NCI-H2107 (cell line): ENCODE measurements at places on chromosomes 3 and 15.

DNA sequence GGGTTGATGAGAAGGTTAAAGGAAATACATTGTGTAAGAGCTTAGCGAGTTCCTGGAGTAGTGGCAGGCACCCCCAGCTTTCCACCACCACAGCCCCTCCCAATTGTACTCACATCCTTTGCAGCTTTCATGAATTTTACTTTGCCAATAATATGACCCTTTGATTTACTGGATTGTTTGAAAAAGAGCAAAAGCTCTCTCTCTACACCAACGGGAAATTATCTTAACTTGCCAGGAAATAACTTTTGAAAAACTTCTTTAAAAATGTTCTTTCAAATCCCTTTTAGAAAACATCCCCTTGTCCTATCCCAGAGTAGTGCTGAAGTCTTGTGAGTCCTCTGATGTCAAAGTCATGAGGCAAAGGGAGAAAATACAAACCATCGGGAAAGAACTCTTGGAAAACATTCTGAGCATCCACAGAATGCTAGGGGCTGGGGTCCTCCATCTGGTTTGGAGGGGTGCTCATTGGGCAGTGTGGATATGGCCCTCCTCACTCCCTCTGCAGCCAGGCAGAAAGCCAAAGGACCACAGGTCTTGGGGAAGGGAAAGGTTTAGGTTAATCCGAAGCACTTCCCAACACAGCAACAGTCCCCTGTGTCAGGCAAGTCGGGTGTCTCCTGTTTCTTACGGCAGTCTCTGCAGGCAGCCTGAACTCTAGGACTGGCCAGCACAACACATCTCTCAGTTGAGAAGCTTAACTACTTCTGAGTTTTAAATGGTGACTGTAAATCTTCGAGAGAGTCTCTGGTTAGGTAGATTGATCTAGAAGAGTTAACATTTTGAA is 36.5 kb downstream of the BOC start:
- no peak for DNase-seq

DNA sequence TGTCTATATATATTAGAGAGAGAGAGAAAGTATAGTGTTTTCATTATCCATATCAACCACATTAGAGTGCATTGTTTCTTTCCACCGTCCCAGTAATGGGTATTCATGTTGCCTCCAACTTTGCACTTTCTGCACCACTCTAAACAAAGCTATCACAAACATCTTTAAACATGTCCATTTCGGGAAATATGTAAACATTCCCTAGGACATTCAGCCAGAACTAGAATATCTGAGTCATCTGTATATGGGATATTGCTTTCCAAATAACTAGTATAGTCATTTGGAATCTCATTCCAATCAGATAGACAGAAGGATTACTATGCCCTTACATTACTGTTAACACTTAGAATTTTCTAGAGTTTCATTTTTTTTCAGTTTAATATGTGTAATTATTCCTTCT is 914.9 kb upstream of the EPHA6 start:
- DNase-seq: no peak

DNA sequence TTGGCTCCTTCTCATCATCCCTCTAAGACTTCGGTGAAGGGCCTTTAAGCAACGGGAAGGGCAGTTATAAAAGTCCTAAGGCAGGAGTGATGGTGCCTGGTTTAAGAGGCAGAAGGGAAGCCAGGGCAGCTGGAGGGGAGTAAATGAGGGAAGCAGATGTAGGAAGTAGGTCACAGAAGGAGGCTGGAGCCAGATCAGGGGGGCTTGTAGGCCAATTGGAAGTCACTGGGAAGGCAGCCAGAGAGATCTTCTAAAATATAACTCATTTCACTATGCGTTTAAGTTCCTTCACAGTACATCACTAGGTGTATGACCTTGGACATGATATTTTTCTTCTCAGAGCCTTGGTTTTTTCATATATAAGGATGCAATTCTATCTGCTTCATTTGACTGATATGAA is 94.7 kb downstream of the MYH15 start:
- no peak for DNase-seq

DNA sequence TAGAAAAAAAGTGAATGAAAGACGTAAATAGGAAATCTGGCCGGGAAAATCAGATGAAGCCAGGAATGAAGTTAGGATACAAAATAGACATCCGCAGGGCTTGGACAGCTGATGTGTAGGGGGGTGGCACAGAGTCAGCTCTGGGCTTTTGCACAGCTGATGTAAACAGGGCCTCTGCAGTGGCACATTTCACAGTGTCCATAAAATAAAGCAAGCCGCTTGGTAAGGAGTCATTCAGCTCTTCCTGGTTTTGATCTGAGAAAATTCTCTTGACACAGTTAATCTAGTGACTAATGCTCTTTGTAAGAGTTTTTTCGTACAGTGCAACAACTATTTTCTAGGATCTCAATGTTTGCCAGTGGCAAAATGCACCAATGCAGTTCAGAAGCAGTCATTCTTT is 153.3 kb downstream of the USP13 start:
- DNase-seq: no peak

- DNase-seq: no peak
Observed at GRCh38 chr3:33942483-33943150, 144.2 kb downstream of the PDCD6IP start.

GRCh38 chr3:140203510-140203909 is 268.5 kb downstream of the CLSTN2 start:
- peak; percentile 53 for DNase-seq

- DNase-seq: no peak
Observed at GRCh38 chr15:29409890-29410289, 140.3 kb upstream of the NSMCE3 start.

DNA sequence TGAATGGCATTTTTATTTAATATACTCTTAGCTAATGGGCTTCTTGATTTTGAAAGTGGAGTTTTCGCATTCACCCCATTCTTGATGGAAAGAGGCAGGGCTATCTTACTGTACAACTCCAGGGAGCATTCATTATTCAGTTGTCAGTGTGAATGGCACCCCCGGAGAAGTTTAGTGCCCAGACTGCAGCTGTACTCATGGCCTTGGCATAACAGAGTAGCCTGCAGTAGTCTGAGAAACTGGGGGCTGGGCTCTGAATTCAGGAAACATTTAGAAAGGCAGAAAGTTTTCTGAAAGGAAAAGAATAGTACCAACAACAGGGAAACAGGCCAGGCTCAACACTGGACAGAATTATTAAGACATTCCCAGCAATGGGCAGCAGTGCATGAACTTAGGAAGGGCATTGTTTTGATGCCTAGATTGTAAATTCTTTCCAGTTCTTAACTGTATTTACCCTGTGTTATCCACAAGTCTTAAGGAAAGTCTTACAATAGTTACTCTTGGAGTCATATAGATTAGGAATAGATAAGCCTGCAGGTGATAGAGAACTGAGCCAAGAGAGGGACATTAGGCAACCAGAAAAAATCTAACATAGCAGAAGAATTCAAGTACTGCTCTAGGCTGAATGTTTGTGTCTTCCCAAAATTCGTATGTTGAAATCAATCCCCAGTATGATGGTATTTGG is 44.4 kb downstream of the TIPARP start:
- DNase-seq: no peak

DNA sequence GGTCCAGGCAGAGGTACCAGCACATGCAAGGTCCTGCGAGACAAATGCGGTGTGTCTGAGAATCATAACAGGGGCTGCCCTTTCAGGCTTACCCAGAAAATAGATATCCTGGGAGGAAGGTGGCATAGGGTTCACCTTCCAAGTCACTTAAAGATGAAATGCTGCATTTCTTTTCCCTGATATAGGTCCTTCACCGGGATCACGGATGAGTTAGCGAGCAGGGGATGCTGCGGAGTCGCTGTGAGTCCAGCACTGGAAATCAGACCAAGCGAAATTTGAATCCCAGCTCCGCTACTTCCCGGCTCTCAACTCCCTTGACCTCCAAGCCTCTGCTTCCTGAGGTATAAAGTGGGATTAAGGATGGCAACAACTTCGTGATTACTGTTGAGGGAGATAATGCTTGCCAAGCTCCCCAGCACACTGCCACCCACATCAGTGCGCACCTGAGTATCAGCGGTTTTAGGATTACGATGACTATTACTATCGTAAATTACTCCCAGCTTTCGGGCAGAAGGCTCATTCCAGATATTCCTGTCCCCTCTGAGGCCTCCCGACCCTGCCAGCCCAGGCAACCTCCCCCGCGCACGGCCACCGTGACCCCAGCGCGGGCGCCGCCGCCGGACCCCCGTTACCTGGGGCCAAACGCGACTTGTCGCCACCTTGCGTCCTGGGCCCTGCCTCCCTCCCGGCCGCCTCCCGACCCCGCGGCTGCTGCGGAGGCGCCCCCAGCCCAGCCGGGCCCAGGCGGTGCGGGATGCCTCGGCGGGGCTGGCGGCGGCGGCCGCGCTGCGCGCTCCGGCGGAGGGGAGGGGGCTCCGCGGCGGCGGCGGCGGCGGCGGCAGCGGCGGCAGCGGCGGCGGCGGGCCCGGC is 589 bp upstream of the GPR27 start:
- DNase-seq: no peak

GRCh38 chr15:58136731-58137130 is 1.4 kb upstream of the AQP9 start:
- DNase-seq: no peak

DNA sequence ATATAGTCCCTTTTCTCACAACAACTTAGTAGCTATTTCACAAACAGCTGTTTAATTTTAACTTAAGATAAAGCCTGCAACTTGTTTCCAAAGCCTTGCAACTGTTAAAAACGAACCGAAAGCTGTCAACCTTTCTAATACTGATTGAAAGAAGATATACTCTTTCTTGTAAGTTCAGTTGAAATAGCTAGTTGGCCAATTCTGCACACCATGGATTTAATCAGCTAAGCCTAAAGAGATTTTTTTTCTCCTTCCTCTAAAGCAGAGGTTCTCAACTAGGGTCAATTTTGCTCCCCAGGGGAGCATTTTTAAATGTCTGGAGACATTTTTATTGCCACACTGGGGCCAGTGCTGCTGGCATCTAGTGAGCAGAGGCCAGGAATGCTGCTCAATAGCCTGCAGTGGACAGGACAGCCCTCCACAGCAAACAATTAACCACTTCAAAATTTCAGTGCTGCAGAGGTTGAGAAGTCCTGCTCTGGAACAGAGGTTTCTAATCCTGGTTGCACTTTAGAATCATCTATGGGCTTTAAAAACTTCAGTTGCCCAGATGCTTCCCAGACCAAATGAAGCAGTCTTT is 26.2 kb downstream of the MINDY4B start:
- DNase-seq: no peak

- no peak for DNase-seq
Observed at GRCh38 chr3:63911509-63911872, 692 bp downstream of the SCAANT1 start.

- no peak for DNase-seq
Observed at GRCh38 chr3:126367316-126367805, 10.2 kb upstream of the KLF15 start.

DNA sequence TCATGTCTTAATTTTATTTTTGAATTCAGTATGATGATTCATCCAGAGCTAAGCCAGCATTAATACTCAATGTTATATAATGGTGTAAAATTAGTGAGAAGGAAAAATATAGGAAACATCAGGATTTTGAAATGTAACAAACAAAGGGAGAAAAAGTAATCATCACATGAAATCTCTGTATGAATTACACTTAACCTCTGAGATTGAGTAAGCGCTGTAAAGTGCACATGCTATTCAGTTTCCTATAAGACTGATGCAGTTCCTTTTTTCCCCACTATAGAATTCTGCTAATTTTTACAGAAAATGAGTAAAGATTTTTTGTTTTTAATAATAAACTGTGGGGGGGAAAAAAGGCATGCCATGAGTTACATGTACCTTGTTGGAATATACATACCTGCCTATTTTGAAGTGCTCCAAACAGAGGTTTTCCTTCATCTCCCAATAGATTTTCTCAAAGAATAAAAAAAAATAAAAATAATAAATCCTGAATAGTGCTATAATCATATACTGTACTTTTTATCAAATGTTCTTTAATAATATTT is 64.0 kb upstream of the TTBK2 start:
- no peak for DNase-seq

- DNase-seq: no peak
Observed at GRCh38 chr3:33543601-33544000, 103.4 kb upstream of the UBP1 start.

DNA sequence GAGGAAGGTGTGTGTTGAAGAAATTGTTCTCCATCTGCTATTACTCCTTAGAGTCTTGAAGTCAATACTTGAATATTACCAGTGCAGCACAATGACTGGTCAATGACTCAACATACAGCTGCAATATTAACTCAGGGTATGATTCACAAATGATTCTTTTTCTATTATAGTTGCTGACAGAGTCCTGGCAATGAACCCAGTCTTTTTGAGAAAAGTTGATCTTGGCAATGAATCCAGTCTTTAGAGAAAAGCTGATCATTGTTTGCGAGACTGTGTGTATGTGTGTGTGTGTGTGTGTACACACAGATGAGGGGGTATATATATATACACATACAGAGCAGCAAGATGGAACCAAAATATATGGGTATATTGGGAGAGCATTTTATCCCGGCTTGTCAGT is 315.1 kb downstream of the ZNF385D start:
- DNase-seq: no peak

DNA sequence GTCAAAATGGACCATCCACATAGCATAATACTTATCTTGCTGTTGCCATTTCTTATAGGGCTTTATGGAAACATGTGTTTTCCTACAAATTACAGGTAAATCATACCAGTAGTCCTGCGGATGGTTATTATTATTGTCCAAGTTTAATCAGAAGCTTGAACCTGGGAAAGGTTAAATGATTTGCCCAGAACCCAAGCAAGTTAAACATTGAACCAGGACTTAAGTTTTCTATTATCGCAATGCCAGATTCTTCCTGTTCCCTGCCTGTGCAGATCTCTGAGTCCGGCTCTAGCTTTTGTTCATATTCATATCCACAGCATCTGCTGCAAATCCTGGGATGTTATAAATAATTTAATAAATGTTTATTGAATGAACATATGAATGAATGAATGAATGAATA is 12.5 kb downstream of the LPP start:
- no peak for DNase-seq

DNA sequence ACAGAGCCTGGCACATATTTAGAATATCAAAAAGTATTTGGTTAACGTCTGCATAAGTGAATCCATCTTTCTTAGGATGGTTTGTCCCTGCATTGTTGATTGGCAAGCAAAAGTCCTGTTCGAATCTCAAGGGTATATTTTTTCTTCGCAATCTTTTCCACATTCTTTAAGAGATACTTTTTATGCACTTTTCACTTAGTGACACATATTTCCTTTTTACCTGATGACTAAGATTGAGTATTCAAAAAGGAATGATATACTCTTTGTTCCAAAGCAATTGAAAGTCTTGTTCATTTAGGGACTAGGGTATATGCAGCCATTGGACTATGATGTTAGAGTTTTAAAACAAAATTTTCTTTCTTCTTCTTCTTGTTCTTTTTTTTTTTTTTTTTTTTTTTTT is 349.9 kb downstream of the NLGN1 start:
- DNase-seq: no peak

- no peak for DNase-seq
Observed at GRCh38 chr15:52023169-52023922, 4.3 kb downstream of the MAPK6 start.
